ENCODE measurements at places on chromosomes 2 and 18. TPM values are rescaled to one million over a fixed set of nuclear protein-coding genes. Genes with fewer than 3 reads are reported as not detected.

Gene CKAP2L
- total RNA-seq = 18.8 TPM

Gene EFHD1
- total RNA-seq = 2.8 TPM

Gene LYG2
- total RNA-seq = not detected

Gene ASB18
- total RNA-seq = not detected

Gene DIPK1C
- not detected for total RNA-seq

Gene LOXHD1
- 0.11 TPM for total RNA-seq

Gene VWC2L
- not detected for total RNA-seq

Gene VIT
- total RNA-seq = 0.15 TPM

Gene WDR54
- total RNA-seq = 66.4 TPM

Gene C18orf54
- total RNA-seq = 23.2 TPM

Gene CAVIN2
- not detected for total RNA-seq

Gene ZC3H8
- total RNA-seq = 6.9 TPM

Data from H9 (cell line).